CD14-positive monocyte (primary cell): ENCODE measurements at places on chromosomes 4 and X.
A peak's percentile ranks its signal among the peaks of the same experiment; 100 is the strongest.

DNA sequence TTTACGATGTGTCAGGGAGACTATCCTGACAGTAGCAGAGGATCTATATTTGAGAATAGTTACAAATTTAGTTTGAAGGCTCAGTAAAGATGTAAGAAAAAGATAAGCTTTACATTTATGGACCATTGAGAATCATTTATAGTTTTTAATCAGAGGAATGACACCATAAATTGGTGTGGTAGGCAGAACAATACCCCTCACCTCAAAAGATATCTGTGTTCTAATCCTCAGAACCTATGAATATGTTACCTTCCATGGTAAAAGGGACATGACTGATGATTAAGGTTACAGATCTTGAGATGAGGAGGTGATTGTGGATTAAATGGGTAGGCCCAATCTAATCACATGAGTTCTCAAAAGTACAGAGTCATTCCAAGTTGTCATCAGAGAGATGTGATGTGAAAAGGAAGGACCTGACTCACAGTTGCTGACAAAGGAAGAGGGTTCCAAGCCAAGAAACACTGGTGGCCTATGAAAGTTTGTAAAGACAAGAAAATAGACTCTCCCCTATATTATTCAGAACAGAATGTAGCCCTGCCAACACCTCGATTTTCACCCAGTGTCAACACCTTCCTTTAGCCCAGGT, 27.0 kb downstream of the EREG start:
- peak; percentile 34 for DNase-seq

GRCh38 chr4:139892973-139893736, 227.5 kb downstream of the MGST2 start:
- no peak for DNase-seq

GRCh38 chr4:74189331-74190043, 31.6 kb downstream of the MTHFD2L start:
- DNase-seq, result peak; percentile 45

DNA sequence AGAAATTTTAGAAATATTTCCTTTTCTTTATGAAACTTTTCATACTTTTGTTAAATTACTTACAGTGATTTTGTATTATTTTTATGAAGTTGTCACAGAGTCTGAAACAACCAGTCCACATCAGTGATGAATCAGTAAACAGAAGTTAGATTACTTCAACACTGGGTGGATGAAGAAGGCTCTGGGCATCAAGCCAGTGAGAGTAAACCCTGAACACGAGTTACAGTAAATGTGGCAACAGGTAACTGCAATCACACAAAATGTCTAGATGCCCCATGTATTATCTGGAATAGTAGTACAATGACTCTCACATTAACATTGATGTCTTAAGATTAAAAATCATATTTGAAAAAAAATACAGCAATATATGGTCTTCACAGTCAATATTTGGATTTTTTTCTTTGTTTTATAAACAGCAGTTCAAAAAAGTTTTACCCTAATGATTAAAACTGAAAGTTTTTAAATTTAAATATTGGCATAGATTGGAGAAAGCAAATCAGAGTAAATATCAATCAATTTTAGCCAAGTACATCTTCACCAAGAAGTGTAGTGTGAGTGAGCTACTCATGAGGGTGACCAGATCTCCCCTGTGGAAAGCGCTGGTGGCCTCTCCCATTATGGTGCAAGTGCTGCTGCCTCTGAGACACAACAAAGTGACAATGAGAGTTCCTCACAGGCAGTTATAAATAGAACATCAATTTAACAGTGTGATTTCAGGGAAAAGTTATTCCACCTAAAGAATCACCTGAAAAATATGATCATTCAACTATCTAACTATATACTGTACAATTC, 63.2 kb upstream of the UGT2B7 start:
- no peak for DNase-seq

- no peak for DNase-seq
Observed at GRCh38 chrX:31588355-31588754, 516.5 kb upstream of the FTHL17 start.
